Spinal cord (tissue), 10 donors: ENCODE measurements at places on chromosomes 11 and 22.

GRCh38 chr11:17578296-17578695 lies 31.2 kb downstream of the OTOG start:
- H3K4me3 ChIP-seq: no peak overlapping the region
- H3K27me3 ChIP-seq: no peaks in the 10 kb centered on the region
- H3K36me3 ChIP-seq: no peaks in the 10 kb centered on the region
- H3K4me1 ChIP-seq: no peaks in the 10 kb centered on the region

DNA sequence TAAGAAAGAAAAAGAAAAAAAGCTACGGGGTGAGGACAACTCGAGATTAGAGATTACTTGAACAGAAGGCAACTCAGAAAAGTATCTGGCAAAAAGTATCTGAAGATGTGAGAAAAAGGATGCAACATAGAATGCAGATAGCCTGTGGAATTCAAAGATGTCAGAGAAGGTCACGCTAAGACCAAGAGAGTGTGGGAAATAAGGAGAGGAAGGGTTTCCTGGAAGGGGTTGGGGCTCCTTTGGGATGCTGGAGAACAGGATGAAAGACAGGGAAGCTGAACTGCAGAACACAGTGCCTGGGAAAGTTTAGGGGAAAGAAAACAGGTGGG lies 1.2 kb downstream of the GUCY1A2 start:
- H3K36me3 ChIP-seq: no peaks in the 10 kb centered on the region
- H3K27me3 ChIP-seq: no peaks in the 10 kb centered on the region
- peak overlapping the region; percentile 55 for H3K4me3 ChIP-seq
- H3K4me1 ChIP-seq: peaks cover 12% of the 10 kb centered on the region

- peaks cover 18% of the 10 kb centered on the region for H3K4me1 ChIP-seq
- H3K27me3 ChIP-seq: no peaks in the 10 kb centered on the region
- no peak for DNase-seq
- no peak overlapping the region for H3K4me3 ChIP-seq
- no peak overlapping the region for H3K27ac ChIP-seq
- H3K36me3 ChIP-seq: no peaks in the 10 kb centered on the region
Measured at GRCh38 chr22:49405590-49405989, 422.1 kb downstream of the BRD1 start.

DNA sequence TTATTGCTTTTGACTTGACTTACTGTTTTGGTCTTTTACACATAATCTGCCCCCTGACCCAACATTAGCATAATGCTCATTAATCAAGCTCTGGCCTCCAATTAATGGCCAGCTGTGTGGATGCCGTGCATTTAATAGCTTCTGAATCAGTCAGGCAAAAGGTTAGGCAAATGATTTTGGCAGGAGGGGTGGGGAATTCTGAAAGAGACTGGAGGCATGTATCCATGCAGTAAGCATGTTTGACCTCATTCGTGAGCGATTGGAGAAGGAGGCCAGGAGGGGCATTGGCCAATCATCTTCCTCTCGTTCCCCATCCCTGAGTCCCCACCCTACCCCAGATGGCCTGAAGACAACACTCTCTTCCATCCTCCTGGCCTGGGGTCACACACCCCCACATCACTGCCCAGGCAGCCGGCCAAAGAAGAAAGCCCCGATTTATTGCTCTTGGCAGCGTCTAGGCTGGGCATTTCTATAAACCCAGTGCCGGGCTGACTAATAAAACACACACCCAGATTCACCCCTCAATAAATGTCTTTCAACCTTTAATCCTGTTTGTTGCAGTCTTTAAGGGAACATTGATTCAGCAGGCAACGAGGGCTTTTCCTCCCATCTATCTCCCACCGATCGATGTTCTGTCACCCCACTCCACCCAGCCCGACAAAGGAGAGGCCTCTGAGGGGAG lies 150.0 kb downstream of the OPCML start:
- H3K36me3 ChIP-seq: peaks cover 4% of the 10 kb centered on the region
- H3K27me3 ChIP-seq: peaks cover 11% of the 10 kb centered on the region
- H3K4me3 ChIP-seq: no peak overlapping the region
- H3K4me1 ChIP-seq: peaks cover 49% of the 10 kb centered on the region
- DNase-seq: peak; percentile 89

GRCh38 chr11:120906766-120907165 lies 117.1 kb upstream of the TBCEL start:
- DNase-seq: no peak
- no peak overlapping the region for H3K4me3 ChIP-seq
- H3K4me1 ChIP-seq: peaks cover 4% of the 10 kb centered on the region
- H3K27ac ChIP-seq: no peak overlapping the region

- H3K36me3 ChIP-seq: no peaks in the 10 kb centered on the region
- H3K4me1 ChIP-seq: no peaks in the 10 kb centered on the region
- H3K4me3 ChIP-seq: no peak overlapping the region
- no peaks in the 10 kb centered on the region for H3K27me3 ChIP-seq
Measured at GRCh38 chr22:24474649-24475255, 20.4 kb upstream of the UPB1 start.

GRCh38 chr22:37310075-37310606 lies 27.8 kb downstream of the CYTH4 start:
- H3K4me3 ChIP-seq: no peak overlapping the region
- no peaks in the 10 kb centered on the region for H3K36me3 ChIP-seq
- H3K27me3 ChIP-seq: no peaks in the 10 kb centered on the region
- no peak overlapping the region for H3K27ac ChIP-seq
- H3K4me1 ChIP-seq: peaks cover 25% of the 10 kb centered on the region
